ENCODE measurements at places on chromosomes 1 and 21.

DNA sequence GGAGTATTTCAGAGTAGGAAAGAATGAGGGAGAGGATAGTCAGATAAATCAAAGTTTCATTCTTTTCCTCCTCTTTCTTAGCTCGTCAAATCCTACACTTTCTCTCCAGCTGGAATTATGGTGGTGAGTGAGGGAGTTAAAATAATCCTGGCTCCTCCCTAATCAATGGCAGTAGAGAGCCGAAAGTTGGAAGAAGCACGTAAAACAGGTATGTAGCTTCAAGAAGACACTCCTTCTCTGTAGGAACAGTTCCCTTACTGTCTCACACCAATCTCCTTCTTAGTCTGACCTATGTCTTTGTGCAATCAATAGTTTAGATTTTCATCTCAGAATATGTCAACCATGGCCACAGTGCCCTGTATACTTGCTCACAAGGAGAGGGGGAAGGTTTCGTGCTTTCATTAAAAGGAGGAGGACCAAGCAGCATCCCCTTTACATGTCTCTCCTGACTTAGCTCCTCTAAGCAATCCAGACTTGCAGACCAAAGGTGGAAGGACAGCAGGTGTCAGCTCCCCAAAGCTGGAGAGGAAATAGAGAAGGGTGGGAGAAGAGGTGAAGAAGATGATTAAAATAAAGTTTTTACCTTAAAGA is 878 bp downstream of the MINDY1 start:
- H3K27me3 ChIP-seq: no peaks in the 10 kb centered on the region
- H3K4me1 ChIP-seq: no peaks in the 10 kb centered on the region
- H3K36me3 ChIP-seq: no peaks in the 10 kb centered on the region
- no peak for ATAC-seq

DNA sequence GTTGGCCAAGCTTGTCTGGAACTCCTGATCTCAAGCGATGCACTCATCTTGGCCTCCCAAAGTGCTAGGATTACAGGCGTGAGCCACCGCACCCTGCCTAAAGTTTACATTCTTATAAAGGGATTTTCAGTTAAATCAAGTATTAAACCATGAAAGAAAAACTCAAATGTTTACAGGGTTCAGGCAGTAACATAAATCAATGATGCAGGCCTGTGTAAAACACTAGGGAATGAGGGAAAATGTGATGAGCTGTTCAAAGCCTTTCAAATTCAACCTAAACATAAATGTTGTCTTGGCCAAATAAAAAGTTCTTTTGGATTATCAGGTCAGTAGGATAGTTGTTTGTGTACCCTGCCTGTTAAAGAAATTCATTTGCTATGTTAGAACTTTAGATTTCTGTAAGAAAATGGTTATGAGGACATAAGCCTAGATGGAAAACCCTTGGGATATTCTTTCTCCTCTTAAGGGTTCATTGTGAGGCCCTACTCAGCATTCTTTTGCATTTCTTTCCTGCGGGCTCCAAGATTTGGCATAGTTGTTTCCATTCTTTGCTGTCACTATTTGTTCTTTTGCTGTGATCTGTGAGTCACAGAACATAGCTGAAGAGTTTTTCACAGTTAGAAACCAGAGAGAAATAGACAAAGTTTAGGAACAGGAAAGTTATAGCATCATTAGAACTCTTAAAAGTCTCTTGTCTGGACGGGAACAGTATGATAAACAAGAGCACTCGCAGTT is 8.9 kb upstream of the ZRANB2 start:
- H3K27ac ChIP-seq: peak overlapping the region; percentile 99
- H3K36me3 ChIP-seq: no peaks in the 10 kb centered on the region
- peaks cover 20% of the 10 kb centered on the region for H3K4me1 ChIP-seq
- H3K4me3 ChIP-seq: peak overlapping the region; percentile 4

GRCh38 chr1:54378157-54378873 is 27.9 kb downstream of the SSBP3 start:
- no peaks in the 10 kb centered on the region for H3K4me1 ChIP-seq
- H3K27me3 ChIP-seq: no peaks in the 10 kb centered on the region
- no peak overlapping the region for H3K4me3 ChIP-seq
- H3K36me3 ChIP-seq: peaks cover 5% of the 10 kb centered on the region
- H3K27ac ChIP-seq: no peak overlapping the region

- no peaks in the 10 kb centered on the region for H3K27me3 ChIP-seq
- H3K4me3 ChIP-seq: no peak overlapping the region
- H3K4me1 ChIP-seq: peaks cover 25% of the 10 kb centered on the region
- peaks cover 33% of the 10 kb centered on the region for H3K36me3 ChIP-seq
- H3K27ac ChIP-seq: no peak overlapping the region
Observed at GRCh38 chr1:18891426-18891780, 11.0 kb downstream of the ALDH4A1 start.

- H3K4me1 ChIP-seq: peaks cover 14% of the 10 kb centered on the region
- no peak for ATAC-seq
- no peak overlapping the region for H3K27ac ChIP-seq
- H3K36me3 ChIP-seq: no peaks in the 10 kb centered on the region
Observed at GRCh38 chr1:203590603-203591002, 36.0 kb upstream of the ATP2B4 start.

- no peaks in the 10 kb centered on the region for H3K27me3 ChIP-seq
- no peak overlapping the region for H3K4me3 ChIP-seq
- no peak overlapping the region for H3K27ac ChIP-seq
- no peaks in the 10 kb centered on the region for H3K36me3 ChIP-seq
- no peak for ATAC-seq
Observed at GRCh38 chr1:226919587-226919986, 20.5 kb upstream of the COQ8A start.

GRCh38 chr1:34378968-34379856 is 202.5 kb downstream of the C1orf94 start:
- no peak for ATAC-seq
- H3K4me1 ChIP-seq: no peaks in the 10 kb centered on the region
- H3K36me3 ChIP-seq: no peaks in the 10 kb centered on the region

GRCh38 chr1:169816617-169817016 is 21.9 kb upstream of the METTL18 start:
- no peak for ATAC-seq
- H3K4me3 ChIP-seq: no peak overlapping the region
- H3K36me3 ChIP-seq: no peaks in the 10 kb centered on the region
- H3K27ac ChIP-seq: no peak overlapping the region

DNA sequence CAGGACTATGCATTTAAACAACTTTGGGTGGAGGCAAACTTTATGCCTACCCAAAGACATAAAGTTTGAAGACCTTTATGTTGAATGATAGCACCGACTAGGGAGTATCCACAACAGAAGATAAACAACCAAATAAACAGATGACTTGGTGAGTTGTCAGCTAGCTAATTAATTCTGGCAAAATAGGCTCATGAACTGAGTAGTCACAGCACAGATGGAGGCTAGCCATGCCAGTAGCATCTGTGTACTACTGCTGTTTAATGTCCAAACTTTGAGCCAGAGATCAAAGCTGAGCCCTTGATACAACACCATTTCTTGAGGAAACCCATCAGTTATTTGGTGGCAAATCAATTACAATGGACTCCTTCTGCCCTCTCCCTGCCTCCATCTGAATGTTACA is 40.3 kb upstream of the CCDC190 start:
- H3K27ac ChIP-seq: no peak overlapping the region
- H3K4me3 ChIP-seq: no peak overlapping the region
- no peaks in the 10 kb centered on the region for H3K27me3 ChIP-seq
- no peaks in the 10 kb centered on the region for H3K4me1 ChIP-seq
- H3K36me3 ChIP-seq: no peaks in the 10 kb centered on the region
- no peak for ATAC-seq

GRCh38 chr1:111202707-111203623 is 2.5 kb upstream of the DENND2D start:
- no peaks in the 10 kb centered on the region for H3K36me3 ChIP-seq
- H3K27ac ChIP-seq: no peak overlapping the region
- ATAC-seq: no peak
- peaks cover 35% of the 10 kb centered on the region for H3K27me3 ChIP-seq

GRCh38 chr1:63662056-63662836 is 69.0 kb downstream of the PGM1 start:
- no peaks in the 10 kb centered on the region for H3K4me1 ChIP-seq
- no peak overlapping the region for H3K27ac ChIP-seq
- peak; percentile 78 for ATAC-seq
- peaks cover 51% of the 10 kb centered on the region for H3K36me3 ChIP-seq

- no peak for ATAC-seq
- no peak overlapping the region for H3K27ac ChIP-seq
- no peaks in the 10 kb centered on the region for H3K4me1 ChIP-seq
Observed at GRCh38 chr1:169964206-169964605, 70.5 kb upstream of the SCYL3 start.

All from gastroesophageal sphincter (tissue), 4 donors.